Osteoblast (primary cell): ENCODE measurements at places on chromosomes 16 and 17. TPM values are rescaled to one million over a fixed set of nuclear protein-coding genes. Genes with fewer than 3 reads are reported as not detected.
A peak's percentile ranks its signal among the peaks of the same experiment; 100 is the strongest.

DNA sequence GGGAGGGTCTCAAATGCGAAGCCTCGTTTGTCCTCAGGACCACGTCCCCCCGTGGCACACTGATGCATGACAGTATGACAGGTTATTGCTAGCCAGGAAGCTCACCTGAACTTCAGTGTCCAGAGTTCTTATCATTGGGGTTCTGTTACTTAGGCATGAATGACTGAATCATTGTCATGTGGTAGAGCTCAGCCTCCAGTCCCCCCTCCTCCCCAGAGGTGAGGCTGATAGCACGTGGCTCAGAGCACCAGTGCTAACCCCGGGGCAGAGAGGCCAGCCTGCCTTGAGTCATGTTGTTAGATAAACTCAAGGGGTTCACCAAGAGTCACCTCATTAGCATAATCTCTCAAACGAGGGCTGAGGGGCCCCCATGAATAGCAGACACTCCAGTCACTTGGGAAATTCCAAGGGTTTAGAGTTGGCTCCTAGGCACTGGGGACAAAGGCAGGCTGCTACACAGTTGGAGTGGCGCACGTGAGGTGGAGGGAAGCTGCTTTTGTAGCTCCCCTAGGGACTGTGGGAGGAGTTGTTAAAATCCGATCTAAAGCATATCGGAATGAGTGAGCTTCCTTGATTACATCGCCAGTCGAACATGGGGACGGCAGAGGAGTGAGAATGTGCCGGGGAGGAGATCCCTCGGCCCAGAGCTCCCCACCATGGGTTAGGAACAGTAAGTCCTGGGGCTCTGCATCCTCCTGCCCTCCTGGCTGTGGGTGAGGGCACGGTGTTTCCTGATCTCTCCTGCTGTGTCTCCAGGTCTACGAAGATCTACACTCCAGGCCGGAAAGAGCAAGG, 18.2 kb downstream of the DHX38 start:
- H3K27me3 ChIP-seq, result no peaks in the 10 kb centered on the region
- H3K4me3 ChIP-seq, result no peak overlapping the region
- peaks cover 56% of the 10 kb centered on the region for H3K36me3 ChIP-seq

Gene FBXW10B
- 0.29 and 0.36 TPM in 2 replicates for total RNA-seq

DNA sequence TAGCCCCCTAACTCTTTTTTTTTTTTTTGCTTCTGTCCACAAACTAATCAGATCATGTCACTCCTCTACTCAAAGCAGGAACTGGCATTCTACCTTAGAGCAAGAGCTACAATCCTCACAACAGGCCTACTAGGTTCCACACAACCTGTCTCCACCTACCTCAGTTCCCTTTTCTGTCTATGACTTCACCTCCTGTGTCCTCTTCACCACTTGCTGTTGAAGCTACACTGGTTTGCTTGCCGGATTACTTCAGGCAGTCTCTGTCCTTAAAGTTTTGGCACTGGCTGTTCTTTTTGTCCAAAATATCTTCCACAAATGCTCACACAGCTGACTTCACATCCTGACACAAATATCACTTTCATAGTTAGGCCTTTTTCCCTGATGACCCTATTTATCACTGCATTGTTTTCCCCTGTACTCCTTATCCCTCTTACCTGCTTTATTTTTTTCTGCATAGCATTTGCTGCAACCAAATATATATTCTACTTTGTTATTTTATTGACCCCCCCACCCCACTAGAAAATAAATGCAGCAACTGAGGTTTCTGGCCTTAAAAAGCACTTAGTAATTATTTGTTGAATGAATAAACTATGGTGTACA, 72.0 kb downstream of the KANSL1 start:
- H3K4me3 ChIP-seq, result no peak overlapping the region
- H3K36me3 ChIP-seq, result no peaks in the 10 kb centered on the region
- H3K4me1 ChIP-seq, result peaks cover 11% of the 10 kb centered on the region
- H3K27ac ChIP-seq, result no peak overlapping the region
- no peak for DNase-seq
- no peaks in the 10 kb centered on the region for H3K27me3 ChIP-seq

- no peak for DNase-seq
- no peaks in the 10 kb centered on the region for H3K4me1 ChIP-seq
- no peaks in the 10 kb centered on the region for H3K27me3 ChIP-seq
- no peak overlapping the region for H3K27ac ChIP-seq
These were observed 4.0 kb downstream of the ITGAD start for GRCh38 chr16:31397096-31397660.

GRCh38 chr16:83952587-83952939, 477 bp upstream of the OSGIN1 start:
- H3K4me1 ChIP-seq, result peaks cover 22% of the 10 kb centered on the region
- H3K36me3 ChIP-seq, result no peaks in the 10 kb centered on the region
- peak overlapping the region; percentile 82 for H3K27ac ChIP-seq

Gene ZNF18
- total RNA-seq, result 13.0 and 13.4 TPM in 2 replicates

DNA sequence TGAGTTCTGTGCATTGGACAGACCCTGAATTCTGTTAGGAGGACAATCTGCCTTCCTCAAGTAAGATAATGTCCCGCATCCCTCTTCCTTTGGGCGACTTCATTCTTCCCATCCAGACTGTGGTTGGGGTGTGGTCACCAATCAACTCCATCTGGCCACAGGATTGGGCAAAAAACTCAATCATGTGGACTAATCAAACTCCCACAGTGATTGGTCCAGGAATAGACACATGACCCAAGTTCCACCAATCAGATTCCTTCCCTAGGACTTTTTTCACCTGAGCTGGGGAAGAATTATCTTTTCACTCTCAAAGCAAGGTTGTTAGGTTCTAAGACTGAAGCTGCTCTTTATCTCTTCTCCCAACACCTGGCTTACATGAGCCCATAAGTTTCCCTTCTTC, 13.2 kb upstream of the NKD1 start:
- no peak overlapping the region for H3K27ac ChIP-seq
- no peak for DNase-seq
- no peak overlapping the region for H3K4me3 ChIP-seq
- H3K27me3 ChIP-seq, result no peaks in the 10 kb centered on the region
- H3K4me1 ChIP-seq, result no peaks in the 10 kb centered on the region

Gene COIL
- 11.2 and 11.9 TPM in 2 replicates for total RNA-seq

Gene ZC3H18
- total RNA-seq, result 10.6 and 10.9 TPM in 2 replicates

DNA sequence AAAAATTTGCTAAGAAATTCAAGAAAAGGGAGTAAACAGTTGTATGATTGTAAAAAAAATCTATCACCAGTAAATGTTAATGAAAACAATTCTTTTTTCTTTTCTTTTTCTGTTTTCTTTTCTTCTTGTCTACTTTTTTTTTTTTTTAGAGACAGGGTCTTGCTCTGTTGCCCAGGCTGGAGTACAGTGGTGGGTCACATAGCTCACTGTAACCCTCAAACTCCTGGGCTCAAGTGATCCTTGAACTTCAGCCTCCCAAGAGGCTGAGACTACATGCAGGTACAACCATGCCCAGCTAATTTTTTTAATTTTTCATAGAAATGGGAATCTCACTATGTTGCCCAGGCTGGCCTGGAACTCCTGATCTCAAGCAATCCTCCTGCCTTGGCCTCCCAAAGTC, 57.2 kb upstream of the SIAH1 start:
- H3K36me3 ChIP-seq, result no peaks in the 10 kb centered on the region
- H3K4me1 ChIP-seq, result peaks cover 8% of the 10 kb centered on the region

DNA sequence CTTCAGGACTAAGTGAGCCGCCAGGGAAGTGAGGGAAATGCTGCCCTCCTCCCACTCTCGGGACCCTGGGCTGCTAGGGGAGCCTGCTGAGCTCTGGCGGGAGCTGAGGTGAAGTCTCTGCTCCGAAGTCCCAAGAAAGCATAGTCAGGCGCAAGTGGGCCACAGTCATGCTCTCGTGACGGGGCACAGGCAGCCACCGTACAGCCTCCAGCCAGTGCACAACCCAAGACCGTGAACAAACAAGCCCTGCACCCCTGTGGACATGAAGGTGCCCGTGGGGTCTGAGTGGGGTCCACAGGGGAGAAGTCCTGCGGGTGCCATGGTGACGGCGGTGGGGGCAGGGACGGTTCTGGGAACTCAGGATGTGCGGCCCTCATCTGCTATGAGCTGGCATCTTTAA, 24.7 kb downstream of the ZNF276 start:
- no peaks in the 10 kb centered on the region for H3K27me3 ChIP-seq
- DNase-seq, result peak; percentile 10

Gene PRSS36
- total RNA-seq, result 0.29 TPM in 1 of 2 replicates, not detected in the other

GRCh38 chr17:61967729-61968128, 39.9 kb upstream of the INTS2 start:
- H3K4me3 ChIP-seq, result no peak overlapping the region
- DNase-seq, result no peak
- H3K36me3 ChIP-seq, result peaks cover 73% of the 10 kb centered on the region
- H3K27ac ChIP-seq, result no peak overlapping the region
- H3K4me1 ChIP-seq, result no peaks in the 10 kb centered on the region

Gene CNGB1
- not detected in 2 replicates for total RNA-seq

DNA sequence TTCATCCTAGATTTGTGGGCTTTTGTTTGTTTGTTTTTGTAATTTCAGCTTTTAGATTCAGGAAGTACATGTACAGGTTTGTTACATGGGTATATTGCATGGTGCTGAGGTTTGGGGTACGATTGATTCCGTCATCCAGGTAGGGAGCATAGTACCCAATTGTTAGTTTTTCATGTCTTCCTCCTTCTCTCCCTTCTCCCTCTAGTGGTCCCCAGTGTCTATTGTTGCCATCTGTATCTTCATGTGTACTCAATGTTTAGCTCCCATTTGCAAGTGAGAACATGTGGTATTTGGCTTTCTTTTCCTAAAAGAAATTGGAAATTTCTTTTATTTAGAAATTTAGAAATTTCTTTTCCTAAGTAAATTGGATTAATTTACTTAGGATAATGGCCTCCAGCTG, 37.1 kb upstream of the BCAS3 start:
- no peak overlapping the region for H3K4me3 ChIP-seq
- no peaks in the 10 kb centered on the region for H3K27me3 ChIP-seq
- H3K4me1 ChIP-seq, result peaks cover 5% of the 10 kb centered on the region
- peaks cover 7% of the 10 kb centered on the region for H3K36me3 ChIP-seq
- no peak for DNase-seq

DNA sequence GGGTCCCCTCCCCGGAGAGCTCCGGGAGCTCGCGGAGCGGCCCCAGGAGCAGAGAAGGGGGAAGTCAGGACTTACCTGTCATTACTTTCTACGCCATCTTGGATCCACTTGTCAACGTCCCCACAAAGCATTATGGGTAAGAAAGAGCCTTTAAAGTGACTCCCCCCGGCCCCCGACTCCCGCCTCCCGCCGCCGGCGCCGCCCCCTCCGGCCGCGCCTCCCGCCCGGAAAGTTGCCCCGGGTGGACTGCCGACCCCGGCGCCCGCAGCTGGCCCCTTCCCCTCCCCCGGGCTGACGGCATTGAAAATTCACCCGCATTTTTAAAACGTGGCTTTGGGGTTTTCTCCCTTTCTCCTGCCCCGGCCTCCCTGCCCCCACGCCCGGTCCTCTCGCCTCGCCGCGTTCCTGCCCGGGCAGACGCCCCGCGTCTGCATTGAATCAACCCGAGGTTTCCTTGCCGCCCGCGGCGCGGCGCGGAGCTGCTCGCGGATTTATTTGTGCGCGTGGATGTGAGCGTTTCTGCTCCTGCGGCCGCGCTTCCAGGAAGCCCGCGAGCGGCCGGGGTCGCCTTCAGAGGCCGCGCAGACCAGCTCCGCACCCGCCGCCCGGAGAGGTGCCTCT, at the start of gene HELZ:
Gene HELZ (minus strand): TSS at position 124 of the 621 bp plus-strand sequence. CDS start 26,392 bp downstream, outside the sequence.
- H3K27me3 ChIP-seq, result no peaks in the 10 kb centered on the region
- peaks cover 25% of the 10 kb centered on the region for H3K4me1 ChIP-seq
- peak within 1 kb of the TSS; percentile 76 for H3K27ac ChIP-seq
- peak; percentile 99 for DNase-seq
- peak within 1 kb of the TSS; percentile 90 for H3K4me3 ChIP-seq

Gene HOXB5
- total RNA-seq, result not detected in 2 replicates

Gene PRRT2
- 1.4 and 4.1 TPM in 2 replicates for total RNA-seq

DNA sequence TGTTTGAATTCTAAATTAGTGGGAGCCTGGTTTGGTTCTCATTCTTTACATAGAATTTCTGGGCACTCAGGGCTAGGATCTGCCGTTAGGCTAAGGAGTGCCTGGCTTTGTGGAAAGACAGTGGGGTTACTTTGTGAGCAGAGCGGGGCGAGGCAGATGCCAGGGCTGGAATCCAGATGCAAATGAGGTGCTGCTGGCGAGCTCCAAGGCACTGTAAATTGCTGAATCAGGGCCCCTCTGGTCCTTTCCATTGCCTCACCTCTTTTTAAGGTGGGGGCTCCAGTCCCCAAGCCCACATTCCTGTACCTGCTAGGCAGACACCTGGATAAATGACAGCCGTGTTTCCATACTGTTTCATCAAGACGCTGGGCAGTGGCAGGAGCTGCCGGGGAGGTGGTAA, 33.8 kb downstream of the PIPOX start:
- H3K4me1 ChIP-seq, result peaks cover 11% of the 10 kb centered on the region
- peaks cover 12% of the 10 kb centered on the region for H3K27me3 ChIP-seq
- DNase-seq, result no peak
- no peak overlapping the region for H3K4me3 ChIP-seq

Gene HAP1
- under 0.01 TPM in 1 of 2 replicates, not detected in the other for total RNA-seq

Gene CDRT15L2
- total RNA-seq, result not detected in 2 replicates

DNA sequence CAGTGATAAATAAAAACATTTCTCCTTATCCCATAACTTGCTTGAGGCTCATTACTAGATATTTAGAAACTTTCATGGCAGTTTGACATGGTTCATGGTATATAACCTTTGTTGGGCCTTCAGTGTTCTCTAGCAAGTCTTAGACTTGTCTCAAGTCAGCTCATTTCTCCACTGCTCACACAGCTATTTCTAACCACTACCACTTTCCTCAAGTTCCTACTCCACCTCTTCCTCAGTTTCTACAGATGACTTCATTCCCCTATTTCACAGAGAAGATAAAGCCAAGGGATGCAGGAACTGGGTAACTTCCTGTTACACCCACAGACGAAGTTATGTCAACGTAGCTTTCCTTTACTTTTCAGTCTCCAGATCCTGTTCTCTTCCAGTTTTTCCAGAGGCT, 23.2 kb downstream of the NLK start:
- H3K36me3 ChIP-seq, result no peaks in the 10 kb centered on the region
- DNase-seq, result no peak
- H3K4me1 ChIP-seq, result no peaks in the 10 kb centered on the region

DNA sequence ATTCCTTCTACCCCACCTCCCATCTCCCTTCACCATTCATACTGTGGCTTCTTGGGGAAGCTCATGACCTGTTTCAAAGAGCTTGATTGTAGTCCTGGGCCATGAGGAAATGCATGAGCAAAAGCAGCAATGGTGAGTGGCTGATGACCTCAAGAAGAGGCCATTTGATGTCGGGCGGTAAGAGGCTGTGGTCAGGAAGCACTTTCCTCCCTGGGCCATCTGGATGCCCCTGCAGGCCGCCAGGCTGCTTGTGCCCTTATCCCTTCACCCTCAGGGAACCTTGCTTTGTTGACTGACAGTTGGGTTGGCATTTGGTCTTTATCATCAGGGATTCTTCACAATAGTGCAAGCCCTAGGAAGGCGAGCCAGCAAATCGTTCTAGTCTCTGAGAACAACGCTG, 78.3 kb upstream of the TBX2 start:
- H3K27me3 ChIP-seq, result no peaks in the 10 kb centered on the region
- no peak for DNase-seq
- no peak overlapping the region for H3K27ac ChIP-seq
- H3K36me3 ChIP-seq, result no peaks in the 10 kb centered on the region

- H3K27me3 ChIP-seq, result no peaks in the 10 kb centered on the region
- H3K27ac ChIP-seq, result no peak overlapping the region
- peaks cover 24% of the 10 kb centered on the region for H3K36me3 ChIP-seq
- peaks cover 20% of the 10 kb centered on the region for H3K4me1 ChIP-seq
- H3K4me3 ChIP-seq, result peak overlapping the region; percentile 53
These were observed 2.0 kb downstream of the ZNF771 start for GRCh38 chr16:30409125-30410060.

GRCh38 chr16:8708536-8708935, 34.1 kb downstream of the ABAT start:
- no peaks in the 10 kb centered on the region for H3K36me3 ChIP-seq
- no peaks in the 10 kb centered on the region for H3K27me3 ChIP-seq
- DNase-seq, result no peak
- H3K4me3 ChIP-seq, result no peak overlapping the region
